ENCODE measurements at places on chromosomes 4 and X.

- no peak for DNase-seq
These were observed 644.7 kb upstream of the PCDH10 start for GRCh38 chr4:132504438-132504837.

DNA sequence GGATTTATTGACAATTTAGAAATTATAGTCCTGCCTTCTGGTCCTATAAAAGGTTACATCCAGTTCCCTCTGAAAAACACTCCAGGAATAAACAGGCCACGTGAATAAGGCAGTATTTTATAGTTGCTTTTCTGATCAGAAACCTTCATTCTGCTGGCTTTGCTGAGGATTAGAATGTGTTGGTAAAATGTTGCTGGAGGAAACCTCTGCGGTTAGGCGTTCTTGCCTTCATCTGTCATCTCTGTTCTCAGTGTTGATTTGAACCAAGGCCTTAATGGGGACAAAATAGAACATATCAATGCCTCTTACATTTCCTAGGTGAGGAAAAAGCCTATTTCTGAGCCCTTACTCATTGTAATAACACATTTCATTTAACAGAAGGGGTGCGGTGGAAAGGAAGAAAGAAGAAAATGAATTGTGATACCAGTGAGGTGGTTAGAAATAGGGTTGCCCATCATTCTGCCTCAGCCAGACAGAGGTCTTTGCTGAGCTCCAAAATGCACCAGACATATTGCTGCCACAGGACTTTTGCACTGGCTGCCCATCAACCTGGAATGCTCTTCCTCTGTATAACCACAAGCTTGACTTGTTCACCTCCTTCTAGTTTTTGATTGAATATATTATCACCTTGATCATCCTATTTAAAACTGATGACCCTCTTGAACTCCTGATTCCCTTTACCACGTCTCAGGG lies 18.0 kb upstream of the SPARCL1 start:
- no peak for DNase-seq

GRCh38 chr4:151067316-151067970 lies 32.0 kb upstream of the RPS3A start:
- no peak for DNase-seq

DNA sequence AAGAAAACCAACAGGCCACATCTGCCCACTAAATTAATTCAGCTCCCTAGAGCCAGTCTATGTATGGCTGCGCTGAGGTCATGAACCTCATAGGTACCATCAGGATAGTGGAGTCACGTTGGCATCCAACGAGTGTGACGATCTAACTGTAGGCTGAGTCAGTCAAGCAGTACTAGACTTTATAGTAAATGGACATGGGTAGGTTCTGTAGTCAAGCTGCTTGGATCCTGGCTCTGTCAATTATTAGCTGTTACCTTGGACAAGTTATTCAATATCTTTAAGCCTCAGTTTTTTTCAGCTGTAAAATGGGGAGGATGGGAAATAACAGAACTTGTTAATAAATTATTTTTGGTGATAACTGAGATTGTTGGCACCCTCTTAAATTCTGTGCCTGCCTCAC lies 432.4 kb upstream of the RASGEF1B start:
- DNase-seq, result no peak

GRCh38 chrX:118228041-118228440 lies 111.4 kb upstream of the KLHL13 start:
- no peak for DNase-seq

- no peak for DNase-seq
These were observed 9.6 kb downstream of the KDM6A start for GRCh38 chrX:44882635-44883034.

GRCh38 chr4:52939739-52940138 lies 77.6 kb downstream of the RASL11B start:
- DNase-seq, result no peak

- DNase-seq, result no peak
These were observed 32.3 kb upstream of the TFDP3 start for GRCh38 chrX:133250184-133251100.

Data from activated CD8-positive, alpha-beta memory T cell treated with anti-CD3 and anti-CD28 coated beads for 1 hour (primary cell).